ENCODE measurements at places on chromosomes 11 and 22.
A peak's percentile ranks its signal among the peaks of the same experiment; 100 is the strongest.

DNA sequence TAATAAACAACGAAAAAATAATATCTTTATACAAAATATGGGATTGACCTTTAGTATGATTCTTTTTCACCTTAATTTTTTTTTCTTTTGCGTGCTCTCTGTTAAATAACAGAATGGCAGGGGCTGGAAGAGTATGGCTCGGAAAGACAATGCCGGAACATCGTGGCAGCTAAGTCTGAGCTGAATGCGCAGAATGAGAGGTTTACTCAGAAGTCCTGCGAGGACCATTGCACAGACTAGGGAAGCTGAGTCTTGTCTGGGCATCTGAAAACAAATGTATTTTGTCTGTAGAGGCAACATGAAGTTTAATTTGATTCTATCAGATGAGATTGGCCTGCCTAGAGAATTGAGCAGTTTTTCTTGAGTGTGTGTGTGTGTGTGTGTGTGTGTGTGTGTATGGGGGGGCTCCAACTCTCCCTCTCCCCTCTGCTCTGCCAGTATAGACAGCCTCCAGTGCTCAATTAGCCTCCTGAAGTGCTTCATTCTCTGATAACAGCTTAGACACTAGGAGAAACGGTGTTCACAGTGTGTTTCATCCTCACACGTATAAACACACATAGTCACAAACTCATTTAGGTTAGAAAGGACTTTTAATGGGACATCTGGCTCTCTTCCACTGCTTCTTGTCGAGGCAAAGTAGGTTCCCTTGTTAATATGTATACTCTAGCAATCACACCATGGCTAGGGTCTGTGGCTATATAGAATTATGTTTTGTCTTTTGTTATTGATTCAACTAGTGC, 244.3 kb upstream of the SORL1-AS1 start:
- DNase-seq: no peak

GRCh38 chr11:132409573-132410355, 1039.3 kb downstream of the NTM start:
- DNase-seq: no peak

GRCh38 chr11:102085864-102086551, 24.2 kb upstream of the YAP1 start:
- DNase-seq: no peak

GRCh38 chr11:104093426-104094280, 57.2 kb downstream of the DDI1 start:
- DNase-seq: no peak

DNA sequence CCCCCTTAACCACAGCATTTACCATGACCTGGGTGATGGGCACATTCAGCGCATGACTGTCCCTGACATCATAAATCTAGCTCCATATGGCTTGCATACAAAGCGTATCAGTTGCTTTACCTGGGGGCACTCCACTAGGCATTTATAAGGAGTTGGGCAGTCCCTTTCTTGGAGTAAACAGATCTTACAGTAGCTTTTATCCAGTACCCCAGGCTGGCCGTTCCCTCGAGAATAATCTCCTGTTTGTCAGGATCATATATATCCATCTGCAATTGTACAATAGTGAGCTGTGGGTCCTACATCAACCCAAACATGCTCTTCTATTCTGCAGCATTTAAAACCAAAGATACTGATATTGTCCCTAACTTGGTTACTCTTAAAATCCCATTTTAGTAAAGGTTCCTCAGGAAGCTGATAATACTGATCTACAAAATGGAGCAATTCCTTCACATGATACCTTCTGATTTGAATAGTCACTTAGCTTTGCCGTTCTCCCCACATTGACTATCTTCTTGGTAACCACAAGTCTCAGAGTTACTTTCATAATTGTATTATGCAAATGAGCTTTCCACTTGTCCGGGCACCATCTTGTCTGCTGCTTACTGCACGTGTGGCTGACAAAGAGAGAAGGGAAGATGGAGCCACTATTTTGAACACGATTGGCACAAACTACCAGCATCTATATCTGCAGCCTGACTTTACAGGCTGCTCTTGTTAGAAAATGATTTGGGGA, 205.0 kb downstream of the CWF19L2 start:
- no peak for DNase-seq

- DNase-seq: no peak
Observed at GRCh38 chr22:41327124-41327523, 25.8 kb downstream of the ZC3H7B start.

GRCh38 chr11:1829039-1829820, 5.6 kb upstream of the SYT8 start:
- DNase-seq: peak; percentile 77

Measured in ascending aorta (tissue), 2 donors.